Omental fat pad (tissue), 4 donors: ENCODE measurements at places on chromosomes 1 and 21. TPM values are rescaled to one million over a fixed set of nuclear protein-coding genes. Genes with fewer than 3 reads are reported as not detected.
A peak's percentile ranks its signal among the peaks of the same experiment; 100 is the strongest.

FABP3 gene
- total RNA-seq: 15.6 TPM

ITLN1 gene
- 7,953 TPM for total RNA-seq

PTCH2 gene
- 0.63 TPM for total RNA-seq

AADACL3 gene
- total RNA-seq: not detected

SLC35D1 gene
- 9.7 TPM for total RNA-seq

KCNJ9 gene
- total RNA-seq: not detected

ADORA1 gene
- 3.0 TPM for total RNA-seq

BMP8B gene
- total RNA-seq: 0.24 TPM

RGS13 gene
- total RNA-seq: 0.65 TPM

KIF26B gene
- total RNA-seq: 0.96 TPM

CHI3L2 gene
- total RNA-seq: 1.2 TPM

TMCC2 gene
- total RNA-seq: 1.6 TPM

KLHDC7A gene
- not detected for total RNA-seq

DNAI4 gene
- total RNA-seq: 8.8 TPM

- no peak for DNase-seq
Measured at GRCh38 chr1:16999863-17000262, 11.9 kb downstream of the ATP13A2 start.

GRCh38 chr1:83505148-83505547, 493.8 kb downstream of the TTLL7 start:
- DNase-seq: no peak

DNA sequence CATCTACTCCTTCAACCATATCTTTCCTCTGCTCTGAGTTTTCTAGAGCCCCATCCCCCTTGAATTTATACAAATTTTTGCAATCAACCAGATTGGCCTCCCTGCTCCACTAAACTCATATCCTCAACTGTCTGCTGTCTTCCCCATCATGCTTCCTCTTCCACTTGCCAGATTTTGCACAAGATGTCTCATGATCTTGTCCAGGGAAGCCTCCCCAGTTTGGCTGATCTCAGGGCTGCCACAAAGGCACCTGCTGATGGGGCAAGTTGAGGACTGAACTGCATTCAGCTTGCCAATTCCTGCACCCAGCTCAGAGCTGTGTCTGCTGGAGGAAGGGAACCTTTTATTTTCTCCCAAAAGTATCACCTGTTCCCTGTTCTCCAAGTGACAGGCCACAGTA, 3.9 kb upstream of the KCNJ9 start:
- no peak for DNase-seq

DNA sequence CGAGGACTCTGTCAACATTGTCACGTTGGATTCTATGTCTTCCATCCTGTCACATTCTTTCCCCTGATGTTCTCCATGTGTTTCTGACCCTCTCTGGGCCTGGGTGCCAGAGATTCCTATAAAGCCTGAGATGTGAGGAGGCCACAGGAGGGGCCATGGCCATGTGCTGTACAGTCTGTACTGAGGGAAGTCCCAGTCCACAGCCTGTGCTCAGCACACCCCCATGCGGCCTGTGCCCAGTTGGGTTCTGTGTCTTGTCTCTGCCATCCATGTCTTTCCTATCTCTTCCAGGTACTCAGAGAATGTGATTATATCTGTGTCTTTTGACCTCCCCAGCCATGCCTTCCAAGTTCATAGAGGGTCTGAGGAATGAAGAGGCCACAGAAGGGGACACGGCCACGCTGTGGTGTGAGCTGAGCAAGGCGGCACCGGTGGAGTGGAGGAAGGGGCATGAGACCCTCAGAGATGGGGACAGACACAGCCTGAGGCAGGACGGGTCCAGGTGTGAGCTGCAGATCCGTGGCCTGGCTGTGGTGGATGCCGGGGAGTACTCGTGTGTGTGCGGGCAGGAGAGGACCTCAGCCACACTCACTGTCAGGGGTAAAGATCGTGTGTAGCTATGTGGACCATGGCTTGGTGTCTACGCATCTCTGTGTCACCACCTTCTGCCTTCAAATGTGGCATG, 86.1 kb downstream of the OBSCN start:
- no peak for DNase-seq

- no peak for DNase-seq
Measured at GRCh38 chr1:63414691-63415365, 47.4 kb downstream of the ALG6 start.

GRCh38 chr1:8989821-8990220, 36.4 kb downstream of the SLC2A7 start:
- DNase-seq: no peak

GRCh38 chr1:8439015-8439702, 121.2 kb downstream of the SLC45A1 start:
- DNase-seq: peak; percentile 48

DNA sequence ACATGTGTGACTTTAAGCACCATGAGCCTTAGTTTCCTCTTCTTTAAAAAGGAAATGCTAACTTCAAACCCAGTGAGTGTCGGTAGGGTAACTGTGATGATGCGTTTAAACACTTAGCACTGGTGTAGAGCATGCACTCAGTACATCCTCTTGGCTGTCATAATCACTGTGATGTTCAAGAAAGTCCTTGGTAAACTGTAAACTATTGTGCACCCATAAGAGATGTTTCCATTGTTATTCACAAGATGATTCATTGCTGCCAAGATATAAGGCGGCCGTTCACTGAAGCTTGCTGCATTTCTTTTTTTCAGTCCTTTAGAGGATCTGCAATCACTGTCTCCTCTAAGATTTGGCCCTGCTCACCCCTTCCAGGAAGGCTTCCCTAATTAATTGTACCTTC, 61.8 kb upstream of the DAB1 start:
- DNase-seq: no peak

- DNase-seq: no peak
Measured at GRCh38 chr1:24085546-24085945, 26.4 kb downstream of the MYOM3 start.

DNA sequence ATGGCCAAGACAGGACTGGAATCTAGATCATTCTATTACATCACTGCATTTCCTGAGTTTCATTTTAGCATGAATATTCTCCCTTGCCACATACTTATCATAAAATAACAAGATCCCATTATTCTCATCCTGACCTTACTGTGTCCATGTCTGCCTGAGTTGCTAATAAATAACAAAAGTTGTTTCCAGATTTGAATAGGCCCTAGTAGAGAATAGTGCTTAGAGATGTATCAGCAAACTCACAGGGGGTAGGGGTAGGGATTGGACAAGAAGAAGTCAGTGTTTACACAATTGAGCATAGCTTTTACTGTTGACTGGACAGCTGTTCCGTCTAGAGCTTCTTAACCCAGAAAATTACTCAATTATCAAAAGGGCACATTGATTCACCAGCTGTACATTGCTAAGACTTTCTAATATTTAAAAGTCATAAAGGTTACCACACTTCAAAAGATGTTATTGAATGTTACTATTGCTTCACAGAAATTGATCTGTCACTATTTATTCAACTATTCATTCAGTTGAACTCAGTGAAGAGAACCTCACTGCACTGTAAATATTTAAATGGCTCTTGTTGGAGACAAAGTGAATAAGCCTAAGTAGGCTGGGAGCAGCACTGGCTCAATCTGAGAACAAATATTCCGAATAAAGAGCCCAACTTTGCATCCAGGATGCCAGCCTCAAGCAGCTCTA, 121.9 kb downstream of the NRIP1 start:
- no peak for DNase-seq

- no peak for DNase-seq
Measured at GRCh38 chr1:27821761-27822315, 8.7 kb upstream of the PPP1R8 start.

DNA sequence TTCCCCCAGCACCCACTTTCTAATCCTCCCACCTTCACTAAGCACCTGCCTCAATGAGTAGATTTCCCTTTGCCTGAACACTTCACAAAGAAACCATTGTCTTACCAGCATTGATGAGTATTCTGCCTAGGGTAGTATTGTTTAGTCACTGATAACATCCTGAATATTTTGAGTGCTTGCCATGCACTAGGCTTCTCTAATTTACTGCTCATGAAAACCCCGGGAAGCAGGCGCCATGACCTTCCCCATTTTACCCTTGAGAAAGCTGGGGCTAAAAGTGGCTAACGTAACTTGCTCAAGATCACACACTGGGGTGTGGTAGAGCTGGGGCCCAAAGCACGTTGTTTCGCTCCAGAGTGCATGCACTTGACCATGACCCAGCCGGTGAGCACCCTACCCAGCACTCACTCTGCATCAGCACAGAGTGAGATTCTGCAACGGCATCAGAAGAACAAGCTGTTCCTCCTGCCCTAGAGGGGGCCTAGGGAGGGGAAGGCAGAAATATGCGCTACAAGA, 10.6 kb upstream of the F3 start:
- no peak for DNase-seq

GRCh38 chr1:234140388-234140787, 232.9 kb upstream of the COA6 start:
- DNase-seq: no peak

- no peak for DNase-seq
Measured at GRCh38 chr1:201420608-201421002, 925 bp downstream of the TNNI1 start.

- no peak for DNase-seq
Measured at GRCh38 chr1:156102633-156103511, 11.6 kb upstream of the LMNA start.

DNA sequence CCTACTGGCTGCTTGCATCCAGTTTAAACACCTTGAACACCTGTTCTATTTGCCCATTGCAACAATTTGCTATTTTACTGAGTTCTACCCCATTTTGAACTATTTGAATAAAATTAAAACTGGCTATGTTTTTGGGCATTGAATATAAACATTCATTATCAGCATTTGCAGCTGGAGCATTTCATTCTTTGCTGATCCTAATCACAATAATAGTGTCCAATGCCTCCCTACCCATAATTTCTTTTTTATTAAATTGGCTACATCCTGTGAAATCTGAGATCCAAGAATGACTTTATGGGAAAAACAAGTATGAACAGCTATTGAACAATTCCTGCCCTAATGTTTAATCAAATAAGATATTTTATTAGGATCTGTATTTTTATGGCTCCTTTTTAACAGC, 447.9 kb downstream of the PLA2G4A start:
- no peak for DNase-seq

DNA sequence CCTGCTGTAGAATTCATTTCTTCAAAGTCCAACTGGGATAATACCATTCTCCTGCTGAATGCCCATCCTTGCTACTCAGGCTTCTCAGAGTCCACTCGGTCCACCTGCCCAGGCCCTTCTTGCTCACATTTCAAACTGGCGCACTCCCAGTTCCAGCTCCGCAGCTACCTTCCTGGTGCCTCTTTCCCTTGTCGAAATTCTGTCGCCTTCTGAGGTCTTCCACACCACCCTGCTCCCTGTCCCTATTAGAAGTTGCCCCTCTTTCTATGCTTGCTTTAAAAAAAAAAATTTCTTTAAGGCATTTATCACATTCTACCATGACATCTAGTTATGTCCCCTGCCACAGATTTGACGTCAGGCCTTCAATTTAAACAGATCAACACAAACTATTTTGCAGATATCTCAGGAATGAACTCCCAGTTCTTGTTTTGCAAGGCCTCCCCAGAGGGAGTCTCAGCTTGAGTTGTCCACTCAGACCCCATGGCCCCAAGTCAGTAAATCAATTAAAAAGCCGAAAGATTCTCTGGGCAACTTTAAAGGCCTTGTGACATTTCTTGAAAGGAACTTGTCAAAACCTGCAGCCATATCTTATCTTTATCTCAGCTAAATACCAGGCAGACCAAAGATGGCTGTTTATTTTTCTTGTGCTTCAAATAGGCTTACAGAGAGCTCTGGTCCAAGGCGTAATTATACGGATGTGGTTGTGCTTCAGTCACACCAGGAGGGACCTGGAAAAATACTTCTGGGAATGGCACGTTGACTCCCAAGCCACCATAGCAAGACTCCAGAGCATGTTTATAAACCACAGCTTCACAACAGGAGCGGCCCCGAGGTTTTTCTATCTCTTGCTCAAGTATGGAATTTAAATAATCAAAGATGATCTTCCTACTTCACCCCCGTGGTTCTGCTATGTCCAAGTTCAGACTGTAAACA, 2.2 kb downstream of the FAM89A start:
- DNase-seq: no peak

DNA sequence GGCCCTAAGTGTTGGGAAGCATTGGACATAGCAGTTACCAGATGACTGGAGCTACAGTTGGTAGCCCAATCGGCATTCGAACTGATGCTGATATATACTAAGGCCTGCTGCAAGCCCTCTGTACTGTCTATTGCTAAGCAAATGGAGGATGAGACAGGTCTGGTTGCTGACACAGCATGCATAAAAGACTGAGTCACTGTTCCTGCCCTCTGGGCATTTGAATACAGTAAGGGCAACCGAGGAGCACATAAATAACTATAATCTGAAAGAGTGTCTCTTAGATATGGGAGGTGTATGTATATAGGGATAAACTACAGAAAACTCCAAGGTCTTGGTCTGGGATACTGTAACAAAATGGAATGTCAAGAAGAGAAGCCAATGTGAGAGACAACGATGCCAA, 16.8 kb upstream of the MARK1 start:
- no peak for DNase-seq

GRCh38 chr1:240575981-240576662, 35.8 kb downstream of the GREM2 start:
- no peak for DNase-seq

DNA sequence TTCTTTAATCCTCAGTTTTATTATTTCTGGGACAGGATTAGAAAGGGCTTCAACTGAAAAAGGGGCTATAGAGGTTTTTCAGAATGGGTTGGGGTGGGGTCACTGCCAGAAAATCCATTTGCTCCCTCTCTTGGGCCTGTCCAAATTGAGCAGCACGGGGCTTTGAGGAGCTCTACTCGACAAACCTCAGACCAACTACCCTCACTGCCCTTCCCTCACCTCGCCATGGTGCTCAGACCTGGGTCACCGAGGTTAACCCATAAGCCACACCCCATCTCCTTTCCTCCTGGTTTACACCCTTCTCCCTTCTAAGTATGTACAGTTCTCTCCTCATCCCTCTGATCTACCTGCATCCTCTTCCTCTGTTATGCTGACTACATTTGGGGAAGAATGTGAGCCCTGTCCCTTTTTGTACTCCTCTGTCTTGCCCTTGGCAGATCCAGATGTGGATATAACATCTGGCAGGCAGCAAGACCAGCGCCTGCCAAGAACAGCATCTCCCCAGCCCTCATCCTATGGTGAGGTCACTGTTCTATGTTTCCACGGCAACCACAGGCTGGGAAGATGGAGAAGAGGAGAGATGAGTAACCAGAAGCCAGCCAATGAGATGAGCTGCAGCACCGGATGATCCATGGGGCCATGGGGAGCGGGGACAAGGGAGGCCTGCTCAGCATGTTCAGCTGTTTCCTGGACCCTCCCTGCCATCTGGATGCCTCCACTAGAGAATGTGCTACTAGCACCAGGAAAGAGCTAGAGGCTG, 3.7 kb upstream of the FABP3 start:
- DNase-seq: no peak

- no peak for DNase-seq
Measured at GRCh38 chr1:222794656-222795474, 20.0 kb upstream of the DISP1 start.

- DNase-seq: no peak
Measured at GRCh38 chr1:171137580-171137979, 46.9 kb downstream of the FMO3 start.

- DNase-seq: no peak
Measured at GRCh38 chr1:200028586-200029034, 1.1 kb downstream of the NR5A2 start.
